Activated CD8-positive, alpha-beta memory T cell treated with anti-CD3 and anti-CD28 coated beads for 48 hours (primary cell): ENCODE measurements at places on chromosomes 3 and 15.

DNA sequence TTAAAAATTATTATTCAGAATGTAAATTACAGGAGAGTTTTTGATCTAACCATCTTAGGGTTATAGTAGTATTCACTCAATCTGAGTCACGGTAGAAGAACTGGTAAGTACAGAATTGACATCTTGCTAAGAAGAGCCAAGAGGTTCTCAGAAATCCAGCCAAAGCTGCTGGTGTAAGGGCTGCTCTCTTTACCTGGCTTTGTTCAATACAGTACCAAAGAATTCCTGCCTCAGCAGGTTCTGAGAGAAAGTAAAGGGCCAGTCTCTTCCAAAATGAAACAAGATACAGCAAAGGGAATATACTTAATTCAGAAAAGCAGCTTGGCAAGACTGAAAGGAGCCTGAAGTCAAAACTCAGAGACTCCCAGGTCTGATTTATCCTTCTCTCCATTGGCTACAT is 193.1 kb downstream of the TNIK start:
- DNase-seq: no peak

DNA sequence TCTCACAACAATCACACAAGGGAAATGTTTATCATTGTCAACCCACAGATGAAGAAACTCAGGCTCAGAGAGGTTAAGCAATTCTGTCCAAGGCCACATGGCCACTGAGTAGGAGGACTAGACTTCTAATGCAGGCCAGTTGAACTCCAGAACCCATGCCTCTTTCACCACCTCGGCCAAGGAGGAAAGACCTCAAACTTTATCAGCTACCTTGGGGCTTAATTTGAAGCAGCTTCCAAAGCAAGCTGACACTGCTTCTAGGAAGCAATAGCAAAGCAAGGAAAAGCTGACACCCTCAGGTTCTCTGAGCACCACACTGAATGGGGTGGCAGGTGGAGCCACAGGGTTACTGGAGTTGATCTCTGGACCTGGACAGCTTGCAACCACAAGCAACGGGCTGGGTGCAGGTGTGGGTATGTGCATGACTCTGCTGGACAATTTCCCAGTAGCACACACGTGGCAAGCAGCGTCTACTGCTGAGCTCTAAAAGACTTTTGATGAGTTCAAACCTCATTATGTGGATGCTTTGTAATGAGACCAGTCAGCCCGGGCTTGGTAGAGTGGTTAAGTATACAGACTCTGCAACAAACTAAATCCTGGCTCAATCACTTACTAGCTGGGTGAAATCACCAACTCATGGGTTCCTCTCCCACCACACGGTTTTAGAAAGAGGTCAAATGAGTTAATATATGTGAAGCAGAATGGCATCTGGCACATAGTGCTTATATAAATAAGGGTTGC is 23.1 kb downstream of the CCNL1 start:
- no peak for DNase-seq

GRCh38 chr3:100254168-100254777 is 6.5 kb upstream of the TBC1D23 start:
- DNase-seq: no peak

DNA sequence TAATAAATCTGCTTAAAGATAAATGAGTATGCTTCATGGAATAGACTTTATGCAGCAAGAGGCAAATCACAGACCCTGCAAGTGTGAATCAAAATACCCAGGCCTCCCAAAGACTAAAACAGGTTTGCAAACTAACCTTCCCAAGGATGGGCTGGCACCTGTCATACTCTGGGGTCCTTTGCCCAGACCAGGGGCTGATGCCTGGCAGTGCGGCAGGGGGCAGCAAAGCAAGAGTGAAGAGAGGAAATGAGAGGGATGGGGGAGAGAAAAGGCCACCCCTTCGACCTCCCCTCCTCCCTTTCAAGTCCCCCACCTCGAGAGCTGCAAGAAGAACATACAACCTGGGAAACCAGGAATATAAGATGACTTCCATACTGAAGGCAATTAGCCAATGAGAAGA is 31.8 kb downstream of the XXYLT1 start:
- no peak for DNase-seq

DNA sequence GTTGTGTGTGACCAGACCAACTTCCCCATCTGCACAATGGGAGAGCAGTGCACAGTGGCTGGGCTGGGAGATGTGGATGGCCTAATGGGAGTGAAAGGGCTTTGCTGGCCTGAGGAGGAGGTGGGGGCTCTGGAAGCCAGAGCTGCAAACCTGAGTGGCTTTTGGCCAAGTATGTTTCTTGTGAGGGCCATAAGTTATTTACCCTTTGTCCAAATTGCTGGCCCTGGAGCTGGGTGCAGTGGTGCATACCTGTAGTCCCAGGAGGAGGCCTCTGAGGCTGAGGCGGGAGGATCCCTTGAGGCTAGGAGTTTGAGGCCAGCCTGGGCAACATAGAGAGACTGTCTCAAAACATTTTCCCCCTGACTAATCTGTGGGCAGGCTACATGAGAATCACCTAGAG is 129.1 kb downstream of the WNT7A start:
- DNase-seq: no peak

GRCh38 chr15:51135276-51135675 is 40.6 kb upstream of the TNFAIP8L3 start:
- no peak for DNase-seq

DNA sequence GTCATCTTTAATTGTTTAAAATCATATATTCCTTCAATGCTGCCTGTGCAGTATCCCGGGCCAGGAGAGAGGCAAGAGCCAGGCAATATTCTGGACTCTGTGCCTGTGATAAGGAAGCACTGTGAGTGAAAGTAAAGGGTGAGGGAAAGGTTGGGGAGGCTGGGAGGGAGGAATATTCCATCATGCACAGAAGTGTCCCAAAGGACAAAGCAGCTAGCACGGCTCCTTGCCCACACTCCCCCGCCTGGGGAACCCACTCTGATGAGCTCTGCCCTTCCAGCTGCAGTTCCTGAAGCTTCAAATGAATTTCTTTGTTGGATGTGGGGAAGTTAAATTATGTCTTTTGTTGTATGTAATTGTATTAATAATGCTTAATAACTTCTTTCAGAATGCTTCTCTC is 1.5 kb upstream of the PRICKLE2 start:
- no peak for DNase-seq

DNA sequence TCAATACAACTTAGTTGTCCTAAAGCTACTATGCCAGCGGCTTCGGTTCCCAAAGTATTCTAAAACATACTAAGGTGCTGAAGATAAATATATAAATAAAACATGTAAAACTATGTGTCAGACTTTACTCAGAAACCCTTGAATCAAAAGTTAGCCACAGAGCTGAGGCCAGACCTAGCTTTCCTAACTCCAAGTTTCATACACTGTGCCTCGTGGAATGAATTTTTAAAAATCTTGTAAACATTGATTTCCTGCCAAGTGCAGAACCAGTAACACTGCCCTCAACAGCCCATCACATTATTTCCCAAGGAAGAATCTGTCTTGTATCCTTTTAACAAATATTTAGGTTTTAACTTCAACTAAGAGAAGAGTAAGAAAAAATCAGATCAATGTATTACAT is 36.4 kb downstream of the TAMM41 start:
- DNase-seq: no peak

GRCh38 chr3:13371100-13372075 is 48.7 kb downstream of the NUP210 start:
- DNase-seq: no peak

GRCh38 chr3:126546013-126546412 is 12.7 kb downstream of the C3orf22 start:
- no peak for DNase-seq

DNA sequence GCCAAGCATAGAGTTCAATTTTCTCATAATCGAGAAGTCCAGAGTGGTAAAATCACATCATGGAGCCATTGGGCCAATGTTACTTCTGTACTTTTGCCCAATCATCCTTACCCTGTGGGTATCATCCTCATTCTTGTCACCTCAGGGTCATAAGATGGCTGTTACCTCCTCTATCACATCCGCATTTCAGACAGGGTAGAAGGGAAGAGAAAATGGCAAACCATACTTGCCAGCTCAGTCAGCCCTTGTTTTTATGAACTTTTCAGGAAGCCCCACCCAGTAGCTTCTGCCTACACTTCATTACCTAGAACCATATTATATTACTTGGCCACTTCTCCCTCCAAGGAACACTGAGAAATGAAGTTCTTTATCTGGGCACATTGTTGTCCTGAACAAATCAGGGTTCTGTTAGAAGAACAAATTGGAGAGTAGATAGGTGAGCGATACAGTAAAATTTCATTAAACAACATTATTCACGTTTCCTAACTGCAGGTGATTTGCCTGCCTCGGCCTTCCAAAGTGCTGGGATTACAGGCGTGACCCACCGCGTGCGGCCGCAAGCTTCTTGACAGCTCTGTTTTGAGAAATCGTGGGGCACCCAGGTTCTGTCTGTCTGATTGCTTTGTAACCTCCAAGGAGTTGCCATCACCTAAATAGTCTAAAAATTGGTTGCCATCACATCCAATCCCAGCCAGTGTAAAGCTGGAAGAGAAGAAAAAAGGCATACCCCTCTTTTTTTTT is 34.5 kb upstream of the RPN1 start:
- no peak for DNase-seq

- no peak for DNase-seq
Observed at GRCh38 chr3:21803604-21804003, 52.6 kb upstream of the ZNF385D start.
